Smooth muscle cell of bladder (primary cell): ENCODE measurements at places on chromosomes 7 and 10. TPM values are rescaled to one million over a fixed set of nuclear protein-coding genes. Genes with fewer than 3 reads are reported as not detected.

NPC1L1 gene
- total RNA-seq, result 0.09 and 0.14 TPM in 2 replicates

SH2D4B gene
- total RNA-seq, result not detected in 2 replicates

ZNF25 gene
- 14.9 TPM in 2 replicates for total RNA-seq

OR2A7 gene
- total RNA-seq, result 0.09 and 0.14 TPM in 2 replicates

PILRA gene
- total RNA-seq, result 0.18 and 0.28 TPM in 2 replicates

ARHGAP22 gene
- 13.8 and 20.7 TPM in 2 replicates for total RNA-seq

CYP2C8 gene
- total RNA-seq, result under 0.01 TPM in 1 of 2 replicates, not detected in the other

PPP3CB gene
- 16.8 and 22.1 TPM in 2 replicates for total RNA-seq

FOXI2 gene
- not detected in 2 replicates for total RNA-seq

MMRN2 gene
- total RNA-seq, result 1.7 and 1.8 TPM in 2 replicates

GPR15LG gene
- total RNA-seq, result not detected in 2 replicates

PRSS2 gene
- not detected in 2 replicates for total RNA-seq

CNNM1 gene
- 0.09 and 0.14 TPM in 2 replicates for total RNA-seq

SRRM3 gene
- total RNA-seq, result 1.1 and 2.0 TPM in 2 replicates

GIMAP2 gene
- total RNA-seq, result 0.55 and 1.1 TPM in 2 replicates

EPHA1 gene
- total RNA-seq, result 0.09 and 0.14 TPM in 2 replicates

GRID1 gene
- under 0.01 and 0.09 TPM in 2 replicates for total RNA-seq

CPA1 gene
- 0.09 and 0.28 TPM in 2 replicates for total RNA-seq

OPN1SW gene
- not detected in 2 replicates for total RNA-seq

FGFBP3 gene
- 0.28 TPM in 2 replicates for total RNA-seq

PDE6C gene
- total RNA-seq, result not detected in 2 replicates

C7orf57 gene
- not detected in 2 replicates for total RNA-seq

MTG1 gene
- total RNA-seq, result 22.5 and 29.8 TPM in 2 replicates
